ENCODE measurements at places on chromosomes 6 and 20.

- no peak for DNase-seq
Measured at GRCh38 chr6:56620229-56620868, 22.3 kb downstream of the DST start.

DNA sequence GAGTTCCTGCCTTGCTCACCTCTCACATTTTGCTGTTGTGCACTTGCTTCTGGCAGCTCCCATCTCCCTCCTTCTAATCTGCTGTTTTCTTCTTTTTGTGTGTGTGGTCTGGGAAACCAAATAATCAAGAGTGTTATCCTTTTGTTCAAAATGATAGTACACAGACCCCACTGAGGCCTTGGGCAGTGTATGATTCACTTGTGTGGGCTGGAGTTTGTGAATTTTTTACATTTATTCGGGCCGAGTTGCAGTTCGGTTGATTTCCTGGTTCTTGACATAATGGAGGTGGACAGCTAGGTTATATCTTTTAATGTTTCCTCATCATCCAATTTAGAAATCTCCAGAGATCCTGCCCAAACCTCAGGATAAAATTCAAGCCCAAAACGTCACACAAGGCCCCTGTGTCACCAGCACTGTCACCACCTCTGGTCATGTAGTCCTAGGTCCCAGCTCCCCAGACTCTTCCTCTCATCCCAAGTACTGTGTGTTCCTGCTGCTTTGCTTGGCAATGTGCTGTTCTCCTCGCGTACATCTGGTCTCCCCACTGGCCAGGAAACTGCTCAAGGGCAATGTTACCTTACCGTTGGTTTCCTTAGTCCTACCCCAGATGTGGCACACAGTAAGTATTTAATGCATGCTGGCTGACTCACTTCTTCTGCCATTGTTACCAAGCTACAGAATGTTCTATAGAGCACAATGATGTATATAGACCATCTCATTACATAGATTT is 55.7 kb upstream of the PHACTR2 start:
- DNase-seq: no peak

GRCh38 chr6:28719275-28719940 is 193.7 kb downstream of the GPX5 start:
- DNase-seq: no peak

DNA sequence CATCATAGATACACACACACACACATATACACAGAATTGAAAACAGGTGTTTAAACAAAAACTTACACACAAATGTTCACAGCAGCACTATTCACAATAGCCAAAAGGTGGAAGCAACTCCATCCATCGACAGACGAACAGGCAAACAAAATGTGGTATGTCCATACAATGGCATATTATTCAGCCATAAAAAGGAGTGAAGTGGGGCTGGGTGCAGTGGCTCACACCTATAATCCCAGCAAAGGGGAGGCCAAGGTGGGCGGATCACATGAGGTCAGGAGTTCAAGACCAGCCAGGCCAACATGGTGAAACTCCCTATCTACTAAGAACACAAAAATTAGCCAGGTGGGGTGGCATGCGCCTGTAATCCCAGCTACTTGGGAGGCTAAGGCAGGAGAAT is 80.3 kb downstream of the CHD6 start:
- no peak for DNase-seq

GRCh38 chr6:75481394-75481793 is 12.2 kb downstream of the FILIP1 start:
- no peak for DNase-seq

- DNase-seq: no peak
Measured at GRCh38 chr6:84643778-84644177, 120.6 kb downstream of the TBX18 start.

DNA sequence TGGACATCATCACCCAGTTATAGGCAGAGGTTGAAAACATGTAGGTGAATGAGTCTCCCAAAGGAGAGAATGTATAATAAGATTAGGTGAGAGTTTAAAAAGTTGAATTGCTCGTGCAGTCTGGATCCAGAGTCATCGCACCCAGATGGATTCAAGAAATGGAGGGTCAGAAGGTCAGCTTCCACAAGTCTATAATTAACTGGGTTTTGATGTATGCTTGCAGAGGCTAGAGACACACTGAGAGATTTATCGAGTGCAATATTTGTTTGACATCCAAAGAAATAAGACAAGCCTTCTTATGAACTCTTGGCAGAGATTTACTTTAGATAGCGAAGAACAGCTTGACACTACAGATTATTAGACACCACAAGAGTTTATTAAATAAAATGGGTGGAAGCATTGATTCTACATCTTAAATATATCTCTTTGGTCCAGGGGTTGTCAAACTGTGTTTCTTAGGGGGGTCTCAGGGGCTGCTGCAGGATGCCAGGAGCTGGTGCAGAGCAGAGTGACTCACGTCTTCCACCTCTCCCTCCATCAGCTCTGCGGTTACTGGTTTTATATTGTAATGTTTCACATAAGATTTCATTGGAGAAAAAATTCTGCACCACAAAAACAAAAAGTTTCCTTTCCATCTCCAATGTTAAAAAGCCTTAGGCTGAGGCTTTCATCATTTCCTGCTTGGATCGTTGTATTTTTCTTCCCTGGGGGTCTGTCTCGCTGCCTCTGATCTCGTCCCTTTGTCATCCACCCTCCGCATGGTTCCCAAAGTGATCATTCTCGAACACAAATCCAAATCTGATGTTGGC is 176.2 kb upstream of the AHI1 start:
- DNase-seq: no peak

DNA sequence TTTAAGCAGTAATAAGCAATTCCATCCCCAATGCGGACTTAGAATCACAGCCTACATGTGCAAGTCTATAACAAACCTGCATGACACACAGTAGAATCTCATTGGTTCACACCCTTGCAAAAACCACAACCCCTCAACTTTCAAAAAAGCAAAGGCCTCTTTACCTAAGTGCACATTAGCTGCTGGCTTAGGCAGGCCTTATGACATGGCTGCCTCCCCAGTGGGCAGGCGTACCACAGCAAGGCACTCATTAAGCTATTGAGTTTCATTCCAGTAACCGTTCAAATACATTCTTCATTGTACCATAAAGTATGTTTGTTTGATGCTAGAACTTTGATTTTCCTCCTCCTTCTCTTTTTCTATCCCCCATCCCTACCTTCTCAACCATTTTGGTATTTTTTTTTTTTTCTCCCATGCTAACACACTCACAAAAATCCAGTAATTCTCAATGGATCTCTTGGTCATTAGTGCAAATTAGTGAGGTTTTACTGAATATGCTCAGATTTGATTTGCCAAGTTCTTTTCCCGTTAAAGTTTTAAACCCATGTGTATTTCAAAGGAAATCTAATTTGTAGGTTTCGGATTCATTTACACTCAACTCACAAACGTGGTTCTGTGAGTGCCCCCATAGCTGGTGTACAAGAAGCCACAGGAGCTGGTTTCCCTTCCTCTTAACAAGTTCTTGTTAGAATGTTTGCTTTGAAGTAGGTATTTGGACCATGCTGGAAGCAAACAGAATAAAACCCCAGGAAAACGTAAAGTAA is 460.4 kb upstream of the RUNX2 start:
- no peak for DNase-seq

GRCh38 chr6:20540683-20541082 is 6.4 kb downstream of the CDKAL1 start:
- DNase-seq: no peak

GRCh38 chr6:11221623-11222384 is 10.7 kb downstream of the NEDD9 start:
- no peak for DNase-seq

GRCh38 chr20:24633026-24633425 is 163.6 kb downstream of the SYNDIG1 start:
- no peak for DNase-seq

DNA sequence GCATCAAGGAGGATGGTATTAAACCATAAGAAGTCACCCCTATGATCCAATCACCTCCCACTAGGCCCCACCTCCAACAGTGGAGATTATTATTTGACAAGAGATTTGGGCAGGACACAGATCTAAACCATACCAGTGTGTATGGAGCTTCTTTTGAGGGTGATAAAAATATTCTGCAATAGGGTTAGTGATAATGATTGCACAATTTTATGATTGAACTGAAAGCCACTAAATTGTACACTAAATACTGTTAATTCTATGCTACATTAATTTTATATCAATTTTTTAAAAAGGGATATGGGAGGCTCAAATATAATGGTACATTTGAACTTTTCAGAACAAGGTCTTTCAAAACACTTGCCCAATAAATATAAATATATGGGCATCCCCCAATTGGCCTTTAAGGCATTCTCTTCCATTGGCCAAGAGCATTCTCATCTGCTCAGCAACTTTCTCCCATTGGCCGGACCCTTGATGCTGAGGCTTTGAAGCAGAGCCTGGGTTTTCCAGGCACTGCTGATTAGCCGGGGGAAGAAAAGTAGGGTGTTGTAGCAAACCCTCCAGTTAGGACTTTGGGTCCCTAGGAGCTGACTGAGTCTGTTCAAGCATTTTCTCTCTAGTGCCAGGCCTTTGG is 209.9 kb downstream of the LRFN2 start:
- no peak for DNase-seq

DNA sequence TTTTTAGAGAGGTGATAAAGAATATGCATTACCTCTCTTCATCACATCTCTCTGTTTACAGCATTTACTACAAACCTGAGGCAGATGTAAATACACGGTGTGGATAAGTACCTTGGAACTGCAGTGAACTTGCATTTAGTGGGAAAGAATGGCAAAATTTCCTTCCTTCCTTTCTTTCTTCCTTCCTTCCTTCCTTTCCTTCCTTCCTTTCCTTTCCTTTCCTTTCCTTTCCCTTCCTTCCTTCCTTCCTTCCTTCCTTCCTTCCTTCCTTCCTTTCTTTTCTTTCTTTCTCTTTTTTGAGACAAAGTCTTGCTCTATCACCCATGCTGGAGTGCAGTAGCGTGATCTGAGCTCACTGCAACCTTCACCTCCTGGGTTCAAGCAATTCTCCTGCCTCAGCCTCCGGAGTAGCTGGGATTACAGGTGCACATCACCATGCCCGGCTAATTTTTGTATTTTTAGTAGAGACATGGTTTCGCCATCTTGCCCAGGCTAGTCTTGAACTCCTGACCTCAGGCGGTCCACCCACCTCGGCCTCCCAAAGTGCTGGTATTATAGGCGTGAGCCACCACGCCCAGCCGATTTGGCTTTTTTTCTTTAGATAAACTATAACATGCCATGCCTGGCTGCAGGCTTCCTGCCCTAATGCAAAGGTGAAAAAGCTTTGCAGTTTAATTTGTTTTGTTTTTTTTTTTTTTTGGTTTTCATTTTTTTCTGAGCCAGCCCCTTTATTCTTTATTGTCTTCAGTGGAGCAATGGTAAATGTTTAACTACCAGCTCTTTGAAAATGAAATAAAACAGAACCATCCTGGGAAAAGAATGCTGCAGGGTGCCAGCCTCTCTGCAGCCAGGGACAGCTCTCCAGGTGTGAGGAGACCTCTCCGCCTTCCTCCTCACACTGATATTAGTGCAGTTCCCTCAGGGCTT is 64.2 kb upstream of the NEDD9 start:
- no peak for DNase-seq

DNA sequence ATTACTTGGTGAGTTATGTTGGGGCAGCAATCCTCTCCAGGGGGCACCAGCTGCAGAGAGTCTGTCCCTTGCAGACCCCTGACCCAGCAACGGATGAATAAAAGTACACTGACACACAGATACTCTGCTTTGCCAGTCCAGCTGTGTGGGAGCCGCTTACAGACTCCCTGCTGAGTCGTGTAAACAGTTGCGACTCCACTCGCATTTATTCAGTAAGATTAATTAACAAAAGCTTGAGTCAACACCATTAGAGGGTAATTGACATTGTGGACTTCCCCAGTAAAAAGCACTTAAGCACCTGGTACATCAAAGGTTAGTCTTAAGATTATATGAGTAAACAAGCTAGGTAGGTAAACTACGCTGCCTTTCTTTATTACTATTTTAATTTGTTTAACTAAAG is 92.0 kb upstream of the TMEM181 start:
- no peak for DNase-seq

DNA sequence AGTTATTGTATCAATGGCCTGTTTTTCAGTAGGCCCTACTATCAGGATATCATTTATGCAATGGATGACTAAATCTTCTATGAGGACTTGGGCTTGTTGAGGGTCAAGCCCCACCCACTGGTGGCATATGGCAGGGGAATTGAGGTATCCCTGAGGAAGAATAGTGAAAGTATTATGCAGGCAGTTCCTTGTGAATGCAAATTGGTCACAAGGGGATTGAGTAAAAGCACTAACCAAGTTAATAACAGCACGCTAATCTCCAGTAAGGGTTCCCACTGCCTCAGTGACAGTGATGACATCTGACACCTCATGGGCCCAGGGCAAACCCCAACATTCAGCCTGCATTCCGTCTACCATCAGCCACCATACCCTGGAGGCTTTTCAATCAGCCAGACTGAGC is 14.9 kb downstream of the BPIFA1 start:
- no peak for DNase-seq

DNA sequence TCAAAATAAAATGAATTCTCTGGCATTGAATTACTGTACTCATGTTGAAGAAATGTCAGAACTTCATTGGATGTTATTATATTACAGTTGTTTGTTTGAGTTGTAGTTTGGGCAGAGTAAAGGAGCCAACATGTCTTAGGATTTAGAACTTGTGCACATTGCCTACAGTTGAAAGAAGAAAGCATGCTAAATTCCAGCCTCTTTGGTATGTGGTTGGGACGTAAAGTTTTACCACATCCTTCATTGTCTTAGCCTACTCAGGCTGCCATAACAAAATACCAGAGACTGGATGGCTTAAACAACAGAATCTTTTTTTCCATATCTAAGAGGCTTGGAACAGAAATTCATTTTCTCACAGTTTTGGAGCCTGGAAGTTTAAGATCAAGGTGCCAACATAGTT is 42.4 kb downstream of the HFE start:
- DNase-seq: no peak

- DNase-seq: no peak
Measured at GRCh38 chr20:63698739-63699465, 2.5 kb downstream of the TNFRSF6B start.

DNA sequence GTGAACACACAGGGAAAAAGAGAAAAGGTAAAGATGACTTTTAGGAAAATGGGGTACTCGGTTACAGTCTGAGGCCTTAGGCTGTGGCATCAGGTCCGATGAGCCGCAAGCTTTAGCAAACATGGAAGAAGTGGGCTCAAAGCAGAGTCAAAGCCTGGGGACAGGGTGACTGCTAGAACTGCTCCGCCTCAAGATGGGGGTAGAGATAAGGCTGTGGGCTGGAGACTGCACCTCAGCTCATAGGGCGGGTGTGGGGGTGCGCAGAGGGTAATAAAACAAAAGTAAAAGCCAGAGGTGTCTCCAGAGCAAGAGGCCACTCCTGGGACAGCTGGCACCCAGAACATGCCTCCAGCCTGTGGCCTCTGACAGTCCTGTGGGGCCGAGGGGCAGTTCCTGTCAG is 21.3 kb upstream of the SYNDIG1 start:
- DNase-seq: no peak

GRCh38 chr6:166057431-166057830 is 110.2 kb downstream of the TBXT start:
- no peak for DNase-seq

- DNase-seq: no peak
Measured at GRCh38 chr20:59364611-59365010, 64.2 kb downstream of the EDN3 start.
